Right cardiac atrium (tissue), 5 donors: ENCODE measurements at places on chromosomes 16 and 17. TPM values are rescaled to one million over a fixed set of nuclear protein-coding genes. Genes with fewer than 3 reads are reported as not detected.

The NUDT16L1 gene
- total RNA-seq, result 46.6 TPM

The CACNG3 gene
- not detected for total RNA-seq

The GINS3 gene
- total RNA-seq, result 6.3 TPM

DNA sequence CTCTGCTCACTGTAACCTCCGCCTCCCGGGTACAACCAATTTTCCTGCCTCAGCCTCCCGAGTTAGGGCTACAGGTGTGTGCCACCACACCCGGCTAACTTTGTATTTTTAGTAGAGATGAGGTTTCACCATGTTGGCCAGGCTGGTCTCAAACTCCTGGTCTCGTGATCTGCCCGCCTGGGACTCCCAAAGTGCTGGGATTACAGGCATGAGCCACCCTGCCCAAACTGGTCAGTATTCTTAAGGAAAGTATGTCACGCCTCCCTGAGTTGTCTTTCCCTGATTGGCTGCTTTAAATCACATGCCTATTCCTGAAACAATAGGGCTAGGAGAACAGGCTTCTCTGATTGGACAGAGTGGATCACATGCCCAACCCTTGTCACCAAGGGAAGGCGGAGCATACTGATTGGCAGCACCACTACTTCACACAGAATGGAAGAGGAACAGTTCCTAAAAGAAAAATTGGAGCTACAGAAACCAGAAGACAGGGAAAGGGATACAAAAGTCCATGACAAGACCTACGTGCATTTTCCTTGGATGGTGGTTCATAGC is 17.6 kb upstream of the CYB5B start:
- no peak for DNase-seq

DNA sequence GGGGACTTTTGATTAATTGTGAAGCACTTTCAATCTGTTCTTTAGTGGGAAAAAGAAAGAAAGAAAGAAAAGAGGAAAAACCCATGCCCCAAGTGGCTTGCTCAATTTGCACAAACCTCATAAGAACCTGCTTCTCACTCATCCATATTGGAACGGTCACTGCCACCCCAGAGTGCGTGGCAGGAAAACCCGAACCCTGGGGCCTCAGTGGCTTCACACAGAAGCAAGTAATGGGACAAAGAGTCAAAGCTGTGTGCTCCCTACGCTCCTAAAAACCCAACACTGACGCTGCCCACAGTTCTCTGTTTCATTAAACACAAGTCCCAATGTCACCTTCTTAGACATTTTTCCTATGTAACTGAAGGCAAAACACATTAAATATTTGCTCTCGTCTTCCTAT is 1.2 kb downstream of the SLC6A4 start:
- DNase-seq, result no peak

- DNase-seq, result no peak
Measured at GRCh38 chr17:76561799-76562268, 22.0 kb downstream of the PRCD start.

- peak; percentile 77 for DNase-seq
Measured at GRCh38 chr17:3911271-3912053, 4.8 kb downstream of the P2RX1 start.

DNA sequence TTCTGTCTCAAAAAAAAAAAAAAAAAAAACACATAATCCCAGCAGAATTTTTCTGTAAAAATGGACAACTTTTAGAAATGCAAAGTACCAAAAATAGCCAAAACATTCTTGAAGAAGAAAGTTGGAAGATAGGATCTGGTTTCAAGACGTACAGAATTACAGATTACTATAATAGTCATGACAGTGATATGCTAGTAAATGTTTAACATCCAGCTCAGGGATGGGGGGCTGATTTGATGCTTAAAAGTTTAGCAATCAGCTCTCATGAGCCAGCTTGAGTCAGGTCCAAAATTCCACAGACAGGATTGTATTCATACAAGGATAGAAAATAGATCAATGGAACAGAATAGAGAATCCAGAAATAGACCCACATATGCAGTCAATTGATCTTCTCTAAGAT is 100.5 kb downstream of the CYB561 start:
- DNase-seq, result no peak
